ENCODE measurements at places on chromosomes 1 and 21. TPM values are rescaled to one million over a fixed set of nuclear protein-coding genes. Genes with fewer than 3 reads are reported as not detected.

GRCh38 chr1:37306461-37306860, 167.9 kb upstream of the ZC3H12A start:
- H3K4me1 ChIP-seq, result no peaks in the 10 kb centered on the region
- H3K4me3 ChIP-seq, result no peak overlapping the region
- no peaks in the 10 kb centered on the region for H3K36me3 ChIP-seq
- no peak for DNase-seq
- no peak overlapping the region for H3K27ac ChIP-seq
- peaks cover 21% of the 10 kb centered on the region for H3K27me3 ChIP-seq

GRCh38 chr1:153968408-153968807, 706 bp downstream of the CREB3L4 start:
- H3K4me1 ChIP-seq, result peaks cover 9% of the 10 kb centered on the region
- no peak for DNase-seq
- no peaks in the 10 kb centered on the region for H3K27me3 ChIP-seq

GRCh38 chr1:5993556-5994491, 1.6 kb upstream of the NPHP4 start:
- H3K4me3 ChIP-seq, result peak overlapping the region; percentile 75
- no peaks in the 10 kb centered on the region for H3K27me3 ChIP-seq
- peak overlapping the region; percentile 39 for H3K27ac ChIP-seq
- H3K36me3 ChIP-seq, result no peaks in the 10 kb centered on the region
- peaks cover 16% of the 10 kb centered on the region for H3K4me1 ChIP-seq

DNA sequence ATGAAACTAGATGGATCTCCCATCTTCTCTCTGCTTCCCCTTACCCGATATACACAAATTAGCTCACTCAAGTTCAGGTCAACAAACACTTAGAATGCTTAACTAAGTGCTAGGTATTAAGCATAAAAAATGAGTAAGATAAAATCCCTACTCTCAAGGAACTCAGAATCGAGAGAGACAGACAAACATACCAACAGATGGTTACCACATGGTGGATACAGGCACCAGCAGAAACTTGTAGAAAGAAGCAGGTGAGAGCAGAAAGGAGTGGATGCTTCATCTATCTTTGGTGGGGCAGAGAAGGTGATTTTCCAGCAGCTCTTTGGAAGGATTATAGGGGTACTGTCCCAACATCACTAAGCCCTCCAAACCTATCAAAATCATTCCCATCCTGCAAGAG, 32.2 kb downstream of the C8B start:
- no peaks in the 10 kb centered on the region for H3K36me3 ChIP-seq
- no peak overlapping the region for H3K27ac ChIP-seq
- no peaks in the 10 kb centered on the region for H3K27me3 ChIP-seq
- DNase-seq, result no peak
- H3K4me3 ChIP-seq, result no peak overlapping the region
- H3K4me1 ChIP-seq, result no peaks in the 10 kb centered on the region

- H3K4me3 ChIP-seq, result no peak overlapping the region
- DNase-seq, result no peak
- no peak overlapping the region for H3K27ac ChIP-seq
- H3K36me3 ChIP-seq, result no peaks in the 10 kb centered on the region
- no peaks in the 10 kb centered on the region for H3K27me3 ChIP-seq
These were observed 528.6 kb downstream of the LTN1 start for GRCh38 chr21:28464095-28464494.

Gene SPRR4
- not detected for total RNA-seq

DNA sequence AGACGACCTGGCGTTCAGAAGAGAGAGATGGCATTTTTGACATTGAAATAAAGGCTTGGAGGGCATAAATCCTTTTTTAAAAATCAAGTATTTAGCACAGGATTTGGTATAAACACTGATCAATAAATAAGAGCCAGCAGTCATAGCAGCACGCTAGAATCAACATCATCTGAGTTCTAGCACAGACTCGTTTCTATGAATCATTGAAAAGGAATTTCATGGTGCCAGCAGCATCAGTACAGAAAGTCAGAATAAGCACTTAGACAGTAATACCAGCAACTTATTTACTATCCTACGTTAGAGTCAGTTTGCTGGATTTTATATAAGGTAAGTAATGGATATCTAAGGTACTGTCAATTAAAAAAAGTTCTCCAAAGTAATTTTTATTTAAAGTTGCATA, 119.3 kb downstream of the HLCS start:
- DNase-seq, result no peak
- no peak overlapping the region for H3K4me3 ChIP-seq
- H3K27ac ChIP-seq, result peak overlapping the region; percentile 54
- H3K36me3 ChIP-seq, result no peaks in the 10 kb centered on the region

GRCh38 chr1:184507165-184507564, 120.3 kb downstream of the C1orf21 start:
- no peaks in the 10 kb centered on the region for H3K36me3 ChIP-seq
- H3K27ac ChIP-seq, result no peak overlapping the region
- no peaks in the 10 kb centered on the region for H3K27me3 ChIP-seq
- H3K4me3 ChIP-seq, result no peak overlapping the region

- no peak overlapping the region for H3K4me3 ChIP-seq
- H3K4me1 ChIP-seq, result peaks cover 64% of the 10 kb centered on the region
- no peaks in the 10 kb centered on the region for H3K27me3 ChIP-seq
- no peak for DNase-seq
- H3K36me3 ChIP-seq, result no peaks in the 10 kb centered on the region
These were observed 158.8 kb downstream of the TOMM20 start for GRCh38 chr1:234969581-234970400.

DNA sequence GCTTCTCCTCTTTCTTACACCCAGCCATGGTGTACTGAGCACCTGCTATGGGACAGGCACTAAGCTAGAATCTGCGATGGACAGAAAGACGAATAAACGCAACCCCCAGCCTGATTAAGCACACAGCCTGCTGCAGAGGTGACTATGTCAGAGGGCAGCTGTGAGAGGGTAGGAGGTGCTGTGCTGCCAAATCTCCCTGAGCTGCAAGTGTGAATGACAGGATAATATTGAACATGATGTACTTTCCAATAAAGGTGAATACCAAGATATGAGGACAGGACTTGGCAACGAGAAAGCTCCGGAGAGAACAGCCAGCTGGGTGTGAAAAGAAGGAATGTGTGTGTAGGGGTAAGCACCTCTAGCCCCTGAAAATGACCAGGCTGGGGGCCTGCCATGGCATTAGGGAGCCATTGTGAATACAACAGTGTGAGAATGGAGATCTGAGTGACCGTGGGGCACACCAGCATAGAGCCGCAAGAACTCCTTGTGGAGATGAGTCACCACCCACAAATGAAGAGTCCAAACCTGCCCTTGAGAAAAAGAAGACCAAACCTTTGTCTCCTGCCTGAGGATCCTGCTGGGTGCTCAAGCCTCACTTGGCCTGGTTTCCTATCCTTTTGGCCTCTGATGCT, 83.0 kb upstream of the ATF3 start:
- DNase-seq, result no peak
- no peaks in the 10 kb centered on the region for H3K4me1 ChIP-seq
- no peak overlapping the region for H3K27ac ChIP-seq
- peaks cover 2% of the 10 kb centered on the region for H3K27me3 ChIP-seq
- H3K4me3 ChIP-seq, result no peak overlapping the region
- H3K36me3 ChIP-seq, result no peaks in the 10 kb centered on the region

GRCh38 chr1:17309426-17310067, 1.6 kb downstream of the PADI4 start:
- no peaks in the 10 kb centered on the region for H3K27me3 ChIP-seq
- H3K36me3 ChIP-seq, result no peaks in the 10 kb centered on the region
- peaks cover 9% of the 10 kb centered on the region for H3K4me1 ChIP-seq
- no peak overlapping the region for H3K27ac ChIP-seq
- H3K4me3 ChIP-seq, result no peak overlapping the region

GRCh38 chr1:225876900-225877510, 5.2 kb downstream of the TMEM63A start:
- H3K4me1 ChIP-seq, result peaks cover 38% of the 10 kb centered on the region
- no peaks in the 10 kb centered on the region for H3K36me3 ChIP-seq
- no peaks in the 10 kb centered on the region for H3K27me3 ChIP-seq
- no peak overlapping the region for H3K4me3 ChIP-seq
- H3K27ac ChIP-seq, result no peak overlapping the region

Gene EPHA8
- total RNA-seq, result not detected

Gene DDI2
- 27.7 TPM for total RNA-seq

DNA sequence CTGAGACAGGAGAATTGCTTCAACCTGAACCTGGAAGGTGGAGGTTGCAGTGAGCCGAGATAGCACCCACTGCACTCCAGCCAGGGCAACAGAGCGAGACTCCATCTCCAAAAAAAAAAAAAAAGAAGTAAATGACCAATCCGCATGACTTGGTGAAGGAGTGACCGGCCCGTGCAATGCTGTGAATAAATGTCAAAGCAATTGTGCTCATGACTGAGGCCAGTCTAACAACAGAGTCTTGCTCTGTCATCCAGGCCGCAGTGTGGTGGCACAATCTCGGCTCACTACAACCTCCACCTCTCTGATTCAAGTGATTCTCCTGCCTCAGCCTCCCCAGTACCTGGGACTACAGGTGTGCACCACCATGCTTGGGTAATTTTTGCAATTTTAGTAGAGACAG, 27.8 kb upstream of the SLC19A1 start:
- peaks cover 3% of the 10 kb centered on the region for H3K27me3 ChIP-seq
- H3K4me1 ChIP-seq, result no peaks in the 10 kb centered on the region
- H3K36me3 ChIP-seq, result no peaks in the 10 kb centered on the region
- no peak for DNase-seq
- H3K27ac ChIP-seq, result no peak overlapping the region
- no peak overlapping the region for H3K4me3 ChIP-seq

DNA sequence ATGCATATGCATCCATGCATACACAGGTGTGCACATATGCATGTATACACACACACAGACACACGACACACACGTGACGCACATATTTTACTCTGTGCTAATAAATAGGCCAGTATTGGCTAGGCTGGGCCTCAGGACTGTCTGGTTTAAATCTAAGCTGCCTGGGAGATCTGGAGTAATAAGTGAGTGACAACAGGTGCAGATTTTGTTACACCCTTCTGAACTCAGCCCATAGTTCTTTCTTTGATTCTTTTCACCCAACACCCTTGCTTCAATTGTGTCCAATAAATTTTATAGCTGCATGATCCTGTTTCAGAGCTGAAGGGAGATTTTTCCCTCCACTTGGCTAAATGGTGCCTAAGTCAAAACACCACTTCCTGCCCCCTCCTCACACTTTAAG, 132.8 kb downstream of the FGGY start:
- H3K27ac ChIP-seq, result no peak overlapping the region
- H3K36me3 ChIP-seq, result no peaks in the 10 kb centered on the region
- H3K27me3 ChIP-seq, result no peaks in the 10 kb centered on the region

DNA sequence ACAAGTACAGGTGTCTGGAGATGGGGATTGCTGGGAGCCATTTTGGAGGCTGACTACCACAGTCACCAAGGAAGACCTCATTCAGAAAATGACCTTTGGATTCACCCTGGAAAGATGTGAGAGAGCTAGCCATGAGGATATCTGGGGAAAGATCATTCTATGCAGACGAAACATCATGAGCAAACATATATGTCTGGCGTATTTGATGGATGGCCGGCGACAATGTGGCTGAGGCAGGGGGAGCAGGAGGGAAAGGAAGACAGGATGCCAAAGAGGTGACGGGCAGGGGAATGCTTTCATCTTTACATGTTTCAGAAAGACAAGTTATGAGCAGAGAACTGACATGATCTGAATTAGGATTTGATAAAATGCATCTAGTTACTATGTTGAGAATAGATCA, 61.5 kb upstream of the SOX13 start:
- H3K4me3 ChIP-seq, result no peak overlapping the region
- DNase-seq, result no peak
- no peaks in the 10 kb centered on the region for H3K4me1 ChIP-seq

Gene C4BPA
- 0.26 TPM for total RNA-seq

Gene LEMD1
- not detected for total RNA-seq

- no peak overlapping the region for H3K4me3 ChIP-seq
- H3K27me3 ChIP-seq, result no peaks in the 10 kb centered on the region
- no peaks in the 10 kb centered on the region for H3K36me3 ChIP-seq
- no peaks in the 10 kb centered on the region for H3K4me1 ChIP-seq
- H3K27ac ChIP-seq, result no peak overlapping the region
- no peak for DNase-seq
These were observed 67.6 kb downstream of the OLFML2B start for GRCh38 chr1:161956097-161956496.

DNA sequence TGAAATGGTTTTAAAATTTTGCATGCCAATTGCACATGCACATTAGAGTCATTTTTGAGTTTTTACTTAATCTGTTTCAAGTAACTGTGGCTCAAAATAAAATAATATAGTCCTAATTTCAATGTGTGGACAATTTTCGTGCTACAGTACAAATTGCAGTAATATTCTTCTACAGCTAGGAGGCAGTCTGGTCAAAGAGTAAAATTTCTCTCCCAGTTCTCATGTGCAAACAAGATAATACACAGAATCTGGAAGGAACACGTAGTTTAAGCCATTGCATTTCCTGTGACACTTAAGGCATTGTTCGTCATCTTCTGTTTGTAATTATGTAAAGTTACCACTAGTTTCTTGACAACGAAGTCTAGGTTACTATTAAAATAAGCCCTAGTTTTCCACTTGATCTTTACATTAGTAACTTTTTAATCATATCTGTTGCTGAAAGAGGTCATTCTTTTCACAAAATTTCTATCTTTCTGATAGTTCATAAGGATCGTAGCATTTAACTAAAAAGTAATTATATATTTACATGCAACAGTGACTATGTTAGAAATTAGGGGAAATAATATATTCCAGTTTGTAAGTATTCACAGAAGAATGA, 28.9 kb downstream of the ODR4 start:
- H3K27me3 ChIP-seq, result no peaks in the 10 kb centered on the region
- no peaks in the 10 kb centered on the region for H3K4me1 ChIP-seq
- peaks cover 34% of the 10 kb centered on the region for H3K36me3 ChIP-seq
- no peak overlapping the region for H3K27ac ChIP-seq

Gene BLACAT1
- 0.31 TPM for total RNA-seq

Gene SMIM1
- total RNA-seq, result 35.5 TPM

GRCh38 chr1:245481261-245481660, 326.5 kb downstream of the KIF26B start:
- no peaks in the 10 kb centered on the region for H3K36me3 ChIP-seq
- no peaks in the 10 kb centered on the region for H3K4me1 ChIP-seq
- H3K27me3 ChIP-seq, result no peaks in the 10 kb centered on the region
- DNase-seq, result no peak
- H3K4me3 ChIP-seq, result no peak overlapping the region
- no peak overlapping the region for H3K27ac ChIP-seq

DNA sequence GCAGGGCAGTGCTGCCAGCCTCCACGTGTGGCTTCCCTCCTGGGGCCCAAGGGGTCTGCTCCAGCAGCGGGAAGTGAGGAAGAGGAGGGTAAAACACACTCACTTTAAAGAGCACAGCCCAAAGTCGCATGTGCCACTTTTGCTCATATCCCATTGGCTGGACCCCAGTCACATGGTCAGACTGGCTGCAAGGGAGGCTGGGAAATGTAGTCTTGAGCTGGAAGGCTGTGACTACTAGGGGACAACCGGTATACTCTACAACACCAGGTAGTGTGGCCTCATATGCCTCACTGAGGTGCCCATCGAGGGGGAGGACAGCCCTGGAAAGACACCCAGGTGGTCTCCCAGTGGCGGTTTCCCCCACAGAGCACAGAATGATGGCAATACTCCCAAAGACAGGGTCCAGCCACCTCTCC, 45.2 kb downstream of the CAMK2N1 start:
- H3K36me3 ChIP-seq, result no peaks in the 10 kb centered on the region
- no peak overlapping the region for H3K4me3 ChIP-seq
- H3K4me1 ChIP-seq, result no peaks in the 10 kb centered on the region
- H3K27me3 ChIP-seq, result no peaks in the 10 kb centered on the region

Gene GUK1
- 188 TPM for total RNA-seq
